ENCODE measurements at places on chromosomes 16 and 17.

DNA sequence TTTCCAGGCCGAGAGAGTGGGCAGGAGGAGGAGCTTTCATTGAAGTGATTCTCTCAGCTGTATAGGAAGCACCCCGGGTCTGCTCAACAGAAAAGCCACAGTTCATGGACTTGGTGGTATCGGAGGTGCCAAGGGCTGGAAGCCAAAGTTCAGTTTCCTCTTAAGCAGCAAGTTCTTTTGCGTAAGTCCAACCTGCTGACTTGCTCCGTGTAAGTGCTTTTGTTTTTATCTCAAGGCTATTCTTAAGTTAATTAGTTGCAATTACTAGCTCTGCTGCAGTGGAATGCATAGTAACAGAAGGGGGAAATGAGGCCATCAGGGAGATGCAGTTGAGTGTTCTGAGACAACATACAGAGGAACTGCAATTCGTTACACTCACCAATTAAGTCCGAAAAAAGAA, 44.6 kb downstream of the SMIM36 start:
- no peak for DNase-seq

- peak; percentile 70 for DNase-seq
These were observed 6.7 kb downstream of the CBX8 start for GRCh38 chr17:79789943-79790804.

- DNase-seq, result peak; percentile 36
These were observed 1.2 kb upstream of the MAFG start for GRCh38 chr17:81928544-81929252.

DNA sequence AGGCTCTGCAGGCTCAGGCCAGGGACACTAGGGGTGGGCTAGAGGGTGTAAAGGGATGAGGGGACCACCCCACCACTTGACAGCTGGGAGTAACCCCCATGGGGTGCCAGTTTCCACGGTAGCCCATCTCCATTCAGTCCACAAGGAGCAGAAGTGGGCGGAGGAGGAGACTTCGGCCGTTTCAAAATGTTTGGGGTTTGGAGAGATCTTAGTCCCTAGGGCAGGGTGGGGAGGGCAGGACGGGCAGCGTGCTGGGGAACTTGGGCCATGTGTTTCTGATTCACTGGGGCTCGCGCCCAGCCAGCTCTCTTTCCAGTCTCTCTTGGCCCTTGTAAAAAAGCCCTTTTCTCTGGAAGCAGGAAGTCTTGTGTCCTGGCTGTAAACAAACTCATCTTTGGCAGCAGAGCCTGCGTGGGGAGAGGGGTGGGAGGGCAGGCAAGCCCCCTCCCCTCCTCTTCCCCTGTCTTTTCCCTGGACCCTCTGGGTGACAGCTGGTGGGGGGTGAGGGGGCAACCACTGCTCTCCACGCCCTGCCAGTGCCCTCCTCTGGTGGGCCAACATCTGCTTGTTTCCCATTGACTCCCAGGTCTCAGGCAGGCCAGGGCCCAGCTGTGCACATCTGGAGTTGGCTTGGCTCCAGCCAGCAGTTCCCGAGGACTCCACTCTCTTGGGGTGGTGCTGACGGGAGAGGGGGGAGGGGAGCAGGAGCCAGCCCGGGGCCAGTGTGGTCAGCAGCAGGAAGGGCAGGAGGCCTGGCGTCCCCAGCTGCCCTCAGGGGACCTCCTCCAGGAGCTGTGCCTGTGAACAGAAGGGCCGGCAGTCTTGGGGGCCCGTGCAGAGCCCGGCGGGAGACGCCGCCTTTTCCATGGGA, 8.1 kb downstream of the CYGB start:
- DNase-seq, result peak; percentile 92

- no peak for DNase-seq
These were observed 1.0 kb downstream of the TMEM92 start for GRCh38 chr17:50275279-50275678.

GRCh38 chr17:82231562-82232321, 2.9 kb downstream of the SLC16A3 start:
- peak; percentile 92 for DNase-seq

All from NB4 (cell line).